SK-N-MC (cell line): ENCODE measurements at places on chromosomes 1 and 21.
A peak's percentile ranks its signal among the peaks of the same experiment; 100 is the strongest.

- no peak for DNase-seq
Measured at GRCh38 chr1:18058206-18058921, 49.2 kb upstream of the IGSF21 start.

GRCh38 chr1:32605711-32606424, 44.5 kb downstream of the ZBTB8OS start:
- no peak for DNase-seq

GRCh38 chr1:36099681-36100341, 11.1 kb downstream of the ADPRS start:
- peak; percentile 28 for DNase-seq

DNA sequence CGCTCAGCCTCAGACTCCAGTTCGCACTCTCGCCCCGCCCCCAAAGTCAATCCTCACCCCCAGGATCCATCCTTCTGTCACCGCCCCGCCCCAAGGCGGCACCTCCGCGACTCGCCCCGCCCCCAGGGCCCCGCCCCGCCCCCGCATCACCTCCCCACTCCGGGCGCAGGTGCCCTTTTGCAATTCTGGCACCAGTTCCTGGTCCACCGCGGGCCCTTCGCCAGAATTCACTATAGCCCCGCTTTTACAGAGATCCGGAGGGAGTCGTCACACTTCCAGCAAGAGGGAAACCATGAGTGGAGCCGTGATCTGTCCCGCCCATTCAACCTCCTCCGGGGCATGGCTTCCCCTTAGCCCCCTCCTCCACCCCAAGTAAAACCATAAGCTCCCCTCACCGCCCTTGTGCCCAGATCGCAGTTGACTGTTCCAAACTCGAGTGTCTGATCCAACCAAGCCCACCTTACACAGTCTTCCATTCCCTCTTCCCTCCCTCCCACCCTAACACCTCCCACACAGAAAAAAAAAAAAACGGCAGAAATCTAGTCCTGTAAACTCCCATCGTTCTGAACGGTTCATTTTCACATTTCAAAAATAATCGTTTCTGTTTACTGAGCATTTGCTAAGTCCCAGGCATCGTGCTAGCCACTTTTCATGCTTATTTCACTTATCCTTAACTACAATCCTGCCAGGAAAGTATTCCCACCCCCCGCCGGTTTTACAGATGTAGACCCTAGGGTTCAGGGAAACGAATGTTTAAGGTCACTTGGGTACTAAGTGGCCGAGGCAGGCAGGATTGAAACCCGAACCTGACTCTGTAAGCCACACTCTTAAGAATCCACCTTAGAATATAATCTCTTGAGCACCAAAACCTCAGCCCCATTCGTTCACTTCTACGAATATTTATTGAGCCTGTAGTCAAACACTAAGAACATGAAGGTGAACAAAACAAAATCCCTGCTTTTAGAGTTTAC, 1.3 kb upstream of the DNAJC16 start:
- peak; percentile 94 for DNase-seq

- no peak for DNase-seq
Measured at GRCh38 chr1:65476327-65476726, 55.9 kb downstream of the LEPR start.

DNA sequence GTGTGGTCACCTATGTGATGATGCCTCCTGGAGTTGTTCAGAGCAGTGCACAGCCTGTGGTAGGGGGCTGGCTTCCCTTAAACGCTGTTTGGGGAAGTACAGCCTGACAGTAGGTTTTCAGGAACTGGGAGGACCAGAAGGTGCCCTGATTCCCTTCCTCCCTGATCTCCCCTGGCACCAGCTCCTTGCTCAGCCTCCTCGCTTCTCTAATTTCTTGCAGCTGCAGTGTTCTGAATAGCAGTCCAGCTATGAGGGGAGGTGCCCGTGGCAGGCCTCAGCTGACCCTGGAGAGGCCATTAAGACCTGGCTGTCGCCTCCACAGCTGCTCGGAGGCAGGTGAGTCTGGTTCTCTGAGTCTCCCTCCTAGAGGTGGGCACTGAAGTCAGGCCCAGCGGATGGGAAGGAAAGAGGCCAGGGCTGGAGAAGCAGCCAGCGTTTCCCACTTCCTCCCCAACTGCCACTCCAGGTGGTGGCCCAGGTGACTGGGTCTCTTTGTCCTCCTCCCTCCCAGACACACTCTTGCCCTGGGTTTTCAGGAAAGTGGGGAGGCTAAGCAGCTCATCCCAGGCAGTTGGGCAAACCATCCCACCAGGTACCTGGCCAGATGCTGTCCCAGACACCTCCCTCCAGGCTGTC, 52.0 kb upstream of the RPL11 start:
- DNase-seq, result no peak

DNA sequence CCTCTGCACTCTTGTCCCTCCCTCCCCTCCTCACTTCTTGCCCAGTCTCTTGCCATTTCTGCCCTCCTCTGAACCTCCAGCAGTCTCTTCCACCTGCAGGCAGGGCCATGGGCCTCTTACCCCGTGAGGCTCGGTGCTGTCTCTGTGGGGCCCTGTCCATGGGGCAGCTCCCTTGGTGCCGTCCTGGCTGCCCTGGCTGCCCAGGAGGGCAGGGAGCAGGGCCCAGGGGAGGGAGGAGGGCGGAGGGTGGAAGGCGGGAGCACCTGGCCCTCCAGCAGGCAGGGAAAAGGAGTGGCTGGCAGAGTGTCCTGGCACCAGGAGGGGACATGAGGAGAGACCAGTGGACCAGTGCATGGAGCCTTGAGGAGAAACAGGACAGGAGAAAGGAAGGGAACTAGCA, at the start of gene RORC:
Gene RORC, minus strand, starts transcription at position 198 of the 400 bp plus-strand sequence. Its CDS starts 38 bp downstream, at position 160.
- DNase-seq, result no peak

- no peak for DNase-seq
Measured at GRCh38 chr1:114114185-114115094, 39.2 kb downstream of the SYT6 start.
